ENCODE measurements at places on chromosomes 5 and 9.

DNA sequence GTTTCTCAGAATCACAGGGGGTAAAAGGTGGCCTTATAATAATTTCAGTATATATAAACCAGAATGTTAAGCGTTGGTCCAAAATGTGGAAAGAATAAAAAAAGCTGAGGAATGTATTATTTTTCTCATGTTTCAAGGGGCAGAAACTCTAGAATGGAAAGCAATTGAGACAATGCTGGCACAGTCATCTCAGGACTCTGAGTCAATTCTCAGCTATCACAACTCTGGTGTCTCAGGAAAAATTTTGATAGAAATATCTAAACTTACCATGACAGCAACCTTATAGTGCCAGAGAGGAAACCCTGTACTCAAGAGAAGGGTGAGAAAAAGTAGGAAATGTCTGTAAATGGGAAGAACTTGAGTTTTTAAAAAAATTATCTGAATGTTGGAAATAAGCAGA lies 1189.4 kb upstream of the NUDT12 start:
- DNase-seq, result no peak

DNA sequence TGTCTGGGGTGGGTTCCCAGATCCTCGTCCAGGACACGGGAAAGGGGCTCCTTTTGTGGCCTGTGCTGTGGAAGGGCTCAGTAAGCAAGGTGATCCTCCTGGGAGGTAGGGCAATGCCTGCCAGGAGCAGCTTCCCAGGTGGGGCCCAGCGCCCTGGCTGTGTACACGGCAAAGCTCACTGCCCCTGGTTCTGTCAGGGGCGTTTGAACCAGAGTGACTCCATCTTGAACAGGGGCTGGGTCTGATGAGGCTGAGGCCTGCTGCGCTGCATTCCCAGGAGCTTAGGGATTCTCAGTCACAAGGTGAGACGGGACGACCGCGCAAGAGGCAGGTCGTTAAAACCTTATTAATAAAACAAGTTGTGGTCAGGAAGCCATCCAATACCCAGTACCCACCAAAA lies 19.9 kb upstream of the SLC12A7 start:
- DNase-seq, result no peak

DNA sequence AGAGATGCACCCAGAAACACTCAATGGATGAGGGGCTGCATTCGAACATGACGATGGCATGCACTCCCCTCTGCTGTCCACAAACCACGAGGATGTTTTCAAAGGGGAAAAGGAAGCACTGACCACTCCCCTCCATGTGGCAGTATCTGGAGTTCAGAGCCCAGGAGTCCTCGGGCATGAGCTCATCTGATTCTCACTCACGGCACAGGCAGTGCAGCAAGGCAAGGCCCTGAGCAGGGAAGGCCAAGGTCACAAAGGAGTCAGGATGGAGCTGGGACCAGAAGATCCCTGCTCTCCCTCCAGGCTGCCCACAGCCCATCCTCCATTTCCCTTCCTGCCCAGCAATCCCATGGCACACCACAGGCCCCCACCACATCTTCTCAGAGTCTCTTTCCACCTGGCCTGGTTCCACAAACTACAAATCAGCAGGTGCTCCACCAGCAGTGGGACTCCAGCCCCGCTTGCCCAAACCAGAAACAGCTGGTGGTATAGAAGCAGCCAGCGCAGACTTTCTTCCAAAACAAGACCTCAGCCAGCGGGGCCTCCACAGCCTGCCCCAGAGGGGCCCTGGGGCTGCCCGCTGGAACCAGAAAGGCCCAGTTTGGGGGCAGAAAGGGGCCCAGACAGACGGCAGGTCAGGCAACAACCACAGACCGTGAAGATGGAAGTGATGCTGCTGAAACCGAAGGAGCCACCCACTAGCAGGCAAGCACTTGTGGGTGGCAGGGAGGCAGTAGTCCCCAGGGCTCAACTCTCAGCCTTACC lies 12.2 kb downstream of the TNIP1 start:
- DNase-seq, result no peak

GRCh38 chr9:128675382-128675781 lies 13.6 kb upstream of the SET start:
- no peak for DNase-seq

GRCh38 chr9:3912817-3913216 lies 387.0 kb upstream of the RFX3 start:
- DNase-seq, result no peak

GRCh38 chr9:124209279-124209678 lies 48.5 kb upstream of the NEK6 start:
- DNase-seq, result no peak

Measured in activated T-cell treated with anti-CD3 and anti-CD28 coated beads for 4 hours (primary cell).